ENCODE measurements at places on chromosomes 2 and 18.

DNA sequence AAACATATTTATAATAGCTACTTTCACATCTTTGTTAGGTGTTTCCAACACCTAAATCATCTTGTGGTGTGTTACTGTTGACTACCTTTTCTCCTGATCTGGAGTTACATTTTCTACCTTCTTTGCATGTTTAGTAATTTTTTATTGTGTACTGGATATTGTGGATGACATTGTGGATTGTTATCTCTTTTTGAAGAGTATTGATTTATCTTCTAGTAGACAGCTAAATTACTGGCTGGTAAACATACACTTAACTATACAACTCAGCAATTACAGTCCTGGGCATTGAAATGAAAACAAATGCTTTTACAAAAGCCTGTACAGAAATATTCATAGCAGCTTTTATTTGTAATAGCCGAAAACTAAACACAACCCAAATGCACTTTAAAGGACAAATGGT, 150.8 kb downstream of the PTRHD1 start:
- no peak for DNase-seq

DNA sequence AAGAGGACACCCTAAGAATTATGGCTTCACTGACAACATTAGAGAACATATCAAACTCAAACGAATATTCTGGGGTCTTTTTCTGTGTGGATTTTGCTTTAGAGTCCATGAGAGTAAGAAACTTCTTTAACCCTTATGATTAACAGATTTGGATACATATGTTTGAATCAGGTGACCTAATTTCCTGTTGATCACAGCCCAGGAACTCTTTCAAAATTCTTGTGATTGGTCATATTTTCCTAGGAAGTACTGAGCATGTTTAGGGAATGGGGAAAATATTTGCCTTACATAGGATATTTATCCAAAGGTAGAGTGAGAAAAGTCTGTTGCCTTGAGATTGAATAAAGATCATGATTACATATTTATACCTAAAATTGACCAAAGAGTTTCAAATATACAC, 160.0 kb downstream of the KCNH7 start:
- no peak for DNase-seq

- DNase-seq, result no peak
Measured at GRCh38 chr2:85063981-85064599, 69.1 kb upstream of the TCF7L1 start.

DNA sequence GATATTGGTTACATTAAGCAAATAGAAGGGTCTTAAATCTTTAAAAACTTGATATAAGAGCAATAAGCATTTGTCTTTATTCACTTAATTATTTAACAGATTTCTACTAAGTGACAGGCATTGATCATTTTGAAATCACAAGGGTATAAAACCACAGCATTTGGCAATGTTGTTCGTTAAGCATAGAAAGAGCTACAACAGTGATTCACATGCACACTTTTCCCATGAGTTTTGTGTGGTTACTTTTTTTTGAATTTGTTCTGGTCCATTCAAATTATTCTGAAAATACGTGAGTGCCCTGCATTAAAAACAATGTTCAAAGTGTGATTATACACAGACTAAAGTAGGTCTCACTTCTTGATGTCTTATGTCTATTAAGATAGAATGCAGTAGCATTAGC, 52.2 kb downstream of the LYPD6B start:
- DNase-seq, result no peak

GRCh38 chr2:120794716-120795115, 59.0 kb downstream of the GLI2 start:
- no peak for DNase-seq

DNA sequence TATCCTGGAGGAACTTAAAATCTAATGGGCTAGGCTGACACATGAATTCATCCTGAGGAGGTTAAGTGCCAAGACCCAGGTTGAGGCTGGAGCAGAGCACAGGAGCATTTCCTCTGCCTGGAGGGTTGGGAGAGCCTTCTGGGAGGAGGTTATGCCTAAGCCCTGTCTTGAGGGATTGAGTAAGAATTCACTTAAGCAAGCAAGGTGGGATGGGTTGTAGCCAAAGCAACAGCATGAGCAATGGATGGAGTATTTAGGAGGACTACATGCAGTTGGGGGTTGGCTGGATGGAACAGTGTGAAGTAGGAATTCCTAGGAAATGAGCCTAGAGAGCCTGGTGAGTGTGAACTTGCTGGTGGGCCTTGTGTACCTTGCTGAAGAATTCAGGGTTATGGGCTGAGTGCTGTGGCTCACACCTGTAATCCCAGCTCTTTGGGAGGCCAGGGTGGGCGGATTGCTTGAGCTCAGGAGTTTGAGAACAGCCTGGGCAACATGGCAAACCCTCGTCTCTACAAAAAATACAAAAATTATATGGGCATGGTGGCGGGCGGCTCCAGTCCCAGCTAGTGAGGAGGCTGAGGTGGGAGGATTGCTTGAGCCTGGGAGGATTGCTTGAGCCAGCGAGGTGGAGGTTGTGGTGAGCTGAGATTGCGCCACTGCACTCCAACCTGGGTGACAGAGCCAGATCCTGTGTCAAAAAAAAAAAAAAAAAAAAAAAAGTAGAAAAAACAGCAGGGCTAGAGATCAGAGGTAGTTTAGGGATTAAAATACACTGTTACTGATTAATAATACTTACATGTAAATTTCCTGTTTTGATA, 22.2 kb downstream of the TANC1 start:
- peak; percentile 24 for DNase-seq

Data from LoVo (cell line).